Suppressor macrophage (primary cell): ENCODE measurements at places on chromosomes 4 and X.

DNA sequence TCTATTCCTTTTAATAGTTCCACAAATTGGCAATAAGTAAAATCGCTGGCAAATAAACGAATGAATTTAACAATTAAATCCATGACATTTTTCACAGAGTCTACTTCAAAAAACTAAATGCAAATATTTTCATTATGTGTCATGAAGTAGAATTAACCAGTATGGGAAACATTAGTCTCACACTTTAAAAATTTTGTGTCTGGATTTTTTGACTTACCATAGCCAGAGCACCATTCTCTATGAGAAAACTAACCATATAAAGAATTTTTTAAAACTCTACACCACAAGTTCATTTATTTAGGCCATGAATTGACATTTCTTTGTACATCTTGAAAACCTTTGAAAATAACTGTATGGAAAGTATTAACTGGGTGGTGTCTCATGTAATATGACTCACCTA is 41.2 kb downstream of the PRDM5 start:
- no peak for DNase-seq

DNA sequence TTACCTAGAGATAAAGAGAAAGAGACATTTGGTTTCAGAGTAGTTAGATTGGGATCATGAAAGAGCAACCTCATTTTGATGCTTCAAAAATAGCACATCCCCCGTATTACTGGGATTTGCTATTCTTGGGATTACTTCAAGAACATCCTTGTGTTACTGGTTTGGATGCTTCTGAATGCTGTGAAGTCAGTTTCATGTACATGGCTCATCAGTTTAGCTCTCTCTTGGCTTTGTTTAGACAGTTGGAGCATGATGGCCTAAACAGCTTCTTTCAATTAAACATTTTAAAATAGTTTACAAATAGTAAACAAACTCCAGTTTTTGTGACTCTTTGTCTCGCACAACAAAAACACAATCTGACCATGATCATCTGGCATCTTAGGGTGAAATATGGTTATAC is 23.9 kb downstream of the HTT start:
- DNase-seq: no peak

- DNase-seq: no peak
These were observed 34.6 kb upstream of the CPLX1 start for GRCh38 chr4:860561-860960.

DNA sequence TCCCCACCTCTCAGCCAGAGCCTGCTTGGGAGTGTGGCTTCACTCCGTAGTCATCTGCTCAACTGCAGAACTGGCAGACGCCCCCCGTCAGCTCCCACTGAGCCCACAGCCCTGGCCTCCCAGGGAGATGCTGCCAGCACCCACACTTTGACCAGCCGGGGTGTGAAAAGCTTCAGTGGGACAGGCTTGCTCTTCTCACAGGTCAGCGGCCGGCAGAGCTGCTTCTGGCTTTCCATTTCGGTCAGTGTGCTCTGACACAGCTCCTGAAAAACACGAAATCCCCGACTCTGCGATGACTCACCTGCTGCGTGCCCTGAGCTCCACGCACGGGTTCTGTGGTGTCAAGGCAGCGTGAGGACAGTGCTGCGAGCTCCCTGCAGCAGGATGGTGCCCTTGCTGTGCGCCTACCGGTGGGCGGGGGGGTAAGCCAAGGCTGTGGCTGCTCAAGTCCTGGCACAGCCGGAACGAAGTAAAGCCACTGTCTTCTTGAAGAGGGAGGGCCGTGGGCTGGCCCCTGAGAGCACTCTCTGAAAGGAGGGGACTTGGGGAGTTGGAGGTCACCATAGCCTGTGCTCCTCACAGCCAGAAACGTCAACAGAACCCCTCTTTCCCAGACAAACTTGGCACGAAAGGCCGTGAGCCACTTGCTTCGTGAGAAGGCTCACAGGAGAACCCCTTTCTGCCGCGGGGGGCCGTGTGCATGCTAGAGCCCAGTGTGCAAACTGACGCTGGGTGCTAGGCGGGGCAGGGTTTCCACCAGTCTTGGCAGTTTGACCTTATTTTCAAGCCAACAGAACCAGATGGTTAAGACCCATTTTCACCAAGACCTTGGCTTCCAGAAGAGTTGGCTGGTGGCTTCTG is 23.6 kb downstream of the NOP14 start:
- DNase-seq: no peak

GRCh38 chr4:661231-661630 is 12.8 kb downstream of the ATP5ME start:
- no peak for DNase-seq

GRCh38 chr4:130393642-130394041 is 1297.7 kb downstream of the C4orf33 start:
- DNase-seq: no peak

GRCh38 chrX:96683997-96684338 is 674 bp upstream of the DIAPH2 start:
- no peak for DNase-seq

- no peak for DNase-seq
These were observed 712.0 kb upstream of the AADAT start for GRCh38 chr4:170801771-170802170.

- DNase-seq: peak; percentile 76
These were observed 60.7 kb upstream of the ABCG2 start for GRCh38 chr4:88219099-88219498.

DNA sequence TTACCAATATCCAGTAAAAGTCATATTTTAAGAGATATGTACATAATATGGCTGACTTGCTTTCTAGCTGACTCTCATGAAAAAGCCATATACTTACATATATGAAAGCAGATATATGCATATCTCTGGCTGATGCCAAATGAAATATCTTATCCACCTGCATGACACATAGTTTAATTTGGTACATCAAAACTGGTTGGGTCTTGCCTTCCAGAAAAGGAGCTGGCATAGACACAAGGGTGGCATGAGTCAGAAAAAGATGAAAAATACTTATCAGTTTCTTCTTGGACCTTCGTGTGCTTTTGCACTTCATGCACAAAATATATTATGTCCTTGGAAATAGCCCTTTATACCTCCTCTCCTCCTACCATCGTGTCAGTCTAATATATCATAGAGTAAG is 32.1 kb downstream of the TIGD4 start:
- no peak for DNase-seq

- no peak for DNase-seq
These were observed 8.3 kb upstream of the HOPX start for GRCh38 chr4:56689201-56689969.

- DNase-seq: no peak
These were observed 263.9 kb upstream of the CXXC4 start for GRCh38 chr4:104758574-104758973.

- no peak for DNase-seq
These were observed 165.6 kb downstream of the SH3KBP1 start for GRCh38 chrX:19721726-19722370.

- peak; percentile 86 for DNase-seq
These were observed 68.0 kb upstream of the ATXN3L start for GRCh38 chrX:13387666-13388494.

GRCh38 chrX:17567821-17568220 is 169.5 kb upstream of the SCML1 start:
- no peak for DNase-seq

GRCh38 chr4:11341337-11342043 is 87.2 kb downstream of the HS3ST1 start:
- DNase-seq: peak; percentile 16

GRCh38 chr4:161252520-161253141 is 911.2 kb downstream of the FSTL5 start:
- DNase-seq: peak; percentile 32

- no peak for DNase-seq
These were observed 2.4 kb upstream of the TBL1X start for GRCh38 chrX:9462456-9462855.

- no peak for DNase-seq
These were observed 113.8 kb upstream of the WDR17 start for GRCh38 chr4:175951794-175952193.

- DNase-seq: no peak
These were observed 3.8 kb downstream of the RGS12 start for GRCh38 chr4:3296651-3297050.

GRCh38 chr4:121455285-121455684 is 74.5 kb upstream of the QRFPR start:
- no peak for DNase-seq

- DNase-seq: no peak
These were observed 14.7 kb upstream of the ATP8A1 start for GRCh38 chr4:42671431-42672194.

DNA sequence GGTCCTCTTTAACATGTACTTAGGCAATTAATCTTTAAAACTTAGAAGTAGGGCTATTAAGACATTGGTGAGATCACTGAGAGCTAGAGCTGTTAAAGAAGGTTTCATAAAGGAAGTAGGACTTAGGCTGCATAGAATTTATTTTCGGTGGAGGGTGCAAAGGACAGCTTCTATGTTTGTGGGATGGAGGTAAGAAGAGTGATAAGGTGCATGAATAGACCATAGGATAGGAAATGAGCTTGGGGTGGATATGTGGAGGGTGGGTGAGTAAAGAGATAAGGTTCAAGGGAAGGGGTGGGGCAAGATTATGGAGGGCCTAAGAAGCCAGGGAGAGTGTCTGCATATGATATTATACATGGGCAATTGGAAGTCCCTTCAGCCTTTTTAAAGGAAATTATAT is 15.9 kb downstream of the RTL9 start:
- no peak for DNase-seq

DNA sequence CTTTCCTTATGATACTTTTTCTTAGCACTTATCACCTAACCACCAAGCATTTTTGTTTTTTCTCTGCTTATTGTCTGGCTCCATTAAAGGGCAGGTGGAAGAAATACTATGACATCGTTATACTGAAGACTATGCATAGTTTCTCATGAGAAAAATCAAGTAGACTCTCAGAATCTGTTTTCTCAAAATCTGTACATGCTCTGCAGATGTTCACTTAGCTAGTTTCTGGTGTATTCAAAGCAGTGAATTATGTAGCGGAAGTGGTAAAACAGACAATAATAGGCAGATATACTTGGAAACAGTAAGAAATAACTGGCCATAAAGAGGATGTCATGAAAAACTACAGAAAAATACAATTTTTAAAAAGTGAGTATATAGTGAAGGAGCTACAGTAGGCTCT is 146.0 kb downstream of the STIM2 start:
- no peak for DNase-seq

GRCh38 chrX:16491461-16491860 is 158.5 kb upstream of the S100G start:
- DNase-seq: no peak

GRCh38 chr4:123889507-123889906 is 492.9 kb downstream of the SPRY1 start:
- no peak for DNase-seq

- DNase-seq: no peak
These were observed 20.4 kb upstream of the SFRP2 start for GRCh38 chr4:153809307-153809706.

GRCh38 chr4:26942871-26943270 is 82.2 kb downstream of the STIM2 start:
- DNase-seq: no peak

GRCh38 chr4:95388911-95389310 is 159.9 kb downstream of the UNC5C start:
- DNase-seq: no peak

GRCh38 chr4:19300213-19300612 is 951.5 kb upstream of the SLIT2 start:
- DNase-seq: no peak

DNA sequence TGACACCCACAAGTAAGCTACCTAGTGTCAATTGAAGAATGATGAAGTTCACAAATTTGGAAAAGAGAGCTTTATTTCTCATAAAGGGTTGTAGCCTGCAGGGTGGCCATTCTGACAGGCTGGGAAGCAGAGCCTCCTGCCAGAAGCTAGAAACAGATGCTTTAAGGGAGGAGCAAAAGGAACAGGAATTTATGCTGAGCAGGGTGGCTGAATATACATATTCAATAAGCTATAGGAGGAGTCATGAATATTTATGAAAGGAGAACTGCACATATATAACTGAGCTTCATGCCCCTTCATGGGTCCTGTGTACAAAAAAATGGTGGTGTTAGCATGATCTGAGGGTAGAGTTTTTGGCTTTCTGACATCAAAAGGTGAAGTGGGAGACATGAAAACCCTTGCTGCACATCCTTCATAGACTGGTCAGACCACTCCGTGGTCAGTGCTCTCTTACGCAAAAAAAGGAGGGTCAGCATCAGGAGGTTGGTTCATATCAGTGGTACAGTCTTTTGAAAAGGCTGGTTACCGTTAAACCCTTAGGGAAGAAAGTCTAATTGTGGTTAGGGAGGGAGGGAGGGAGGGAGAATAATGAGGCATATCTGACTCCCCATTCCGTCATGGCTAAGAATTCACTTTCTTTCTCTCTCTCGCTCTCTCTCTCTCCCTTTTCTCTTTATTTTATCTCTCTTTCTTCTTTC is 121.4 kb downstream of the LUZP4 start:
- DNase-seq: no peak

DNA sequence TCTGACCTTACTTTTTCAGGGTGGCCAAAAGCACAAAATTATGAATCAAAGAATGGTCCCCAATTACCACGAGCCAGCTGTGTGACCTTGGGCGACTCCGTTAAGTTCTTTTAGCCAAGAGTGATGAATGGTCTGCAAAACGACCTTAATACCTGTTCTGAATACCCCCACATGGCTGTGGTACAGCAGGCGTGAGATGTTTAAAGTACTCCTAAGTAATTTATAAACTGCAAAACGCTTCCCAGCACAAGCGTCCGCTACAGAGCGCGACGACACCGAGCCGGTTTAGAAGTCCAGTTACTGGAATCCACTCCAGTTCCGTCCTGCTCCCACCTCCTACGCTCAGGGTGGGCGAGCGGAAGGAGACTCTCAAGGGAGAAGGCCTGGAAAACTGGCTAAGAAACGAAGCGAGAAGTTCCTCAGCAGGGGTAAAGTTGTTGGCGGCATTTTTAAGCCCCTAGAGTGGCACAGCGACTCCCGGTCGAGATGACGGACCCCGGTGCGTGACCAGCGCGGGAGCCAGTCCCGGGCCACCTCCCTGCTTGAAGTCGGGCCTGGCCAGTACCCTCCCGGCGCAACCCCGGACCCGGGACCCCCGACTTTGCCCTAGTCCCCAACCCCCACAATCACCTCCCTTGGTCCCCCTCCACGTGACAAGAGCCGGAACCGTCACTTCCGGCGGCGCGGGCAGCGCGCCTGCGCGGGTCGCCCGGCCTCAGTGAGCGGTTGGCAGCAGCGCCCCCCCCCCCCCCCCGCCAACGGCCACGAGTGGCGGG is 659 bp upstream of the BMP2K start:
- peak; percentile 87 for DNase-seq
